ENCODE measurements at places on chromosomes 5 and 9.

- DNase-seq = no peak
Measured at GRCh38 chr5:139124774-139125520, 73.2 kb downstream of the SIL1 start.

GRCh38 chr5:35971186-35971877, 19.9 kb downstream of the UGT3A1 start:
- no peak for DNase-seq

DNA sequence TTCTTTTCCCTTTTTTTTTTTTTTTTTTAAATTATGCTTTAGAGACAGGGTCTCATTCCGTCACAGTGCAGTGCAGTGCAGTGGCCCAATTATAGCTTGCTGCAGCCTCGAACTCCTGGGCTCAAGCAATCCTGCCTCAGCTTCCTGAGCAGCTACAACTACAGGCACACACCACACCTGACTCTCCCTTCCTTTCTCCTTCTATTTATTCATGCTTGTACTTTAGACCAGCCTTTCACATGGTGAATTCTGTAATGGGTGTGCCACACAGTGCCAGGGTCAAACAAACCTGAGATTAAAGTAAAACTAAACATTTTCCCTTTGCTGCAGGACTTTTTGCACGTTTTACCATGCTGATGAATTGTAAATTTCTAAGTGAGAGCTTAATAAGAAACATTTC, 8.0 kb downstream of the SH3RF2 start:
- DNase-seq = no peak

- DNase-seq = no peak
Measured at GRCh38 chr5:66807743-66808142, 211.6 kb downstream of the MAST4 start.

DNA sequence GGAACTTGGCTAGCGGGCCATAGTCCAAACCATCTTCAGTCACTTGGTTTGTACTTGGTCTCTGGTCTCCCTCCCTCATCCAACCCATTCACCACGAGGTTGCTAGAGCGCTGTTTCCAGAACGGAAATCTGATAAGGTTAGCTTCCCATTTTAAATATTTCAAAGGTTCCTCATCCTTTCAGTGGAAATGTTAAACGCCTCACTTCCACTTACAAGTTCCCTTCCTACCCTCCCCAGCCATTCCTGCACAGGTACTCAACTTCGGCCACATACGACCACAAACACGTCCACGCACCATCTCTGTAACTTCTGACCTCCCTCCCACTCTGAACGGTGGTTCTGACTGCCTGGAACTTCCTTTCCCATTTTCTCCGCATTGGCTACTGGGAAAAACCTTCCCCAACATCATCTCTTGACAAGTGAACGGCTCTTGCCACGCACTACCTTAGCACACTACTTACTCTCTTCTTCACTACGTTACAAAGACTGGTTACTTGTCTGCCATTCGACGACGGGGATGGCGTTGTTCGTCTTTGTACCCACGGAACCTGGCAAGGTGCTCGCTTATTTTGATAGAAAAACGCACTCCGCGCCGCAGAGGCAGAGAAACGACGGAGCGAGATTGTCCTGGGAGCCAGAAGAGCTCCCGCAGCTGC, 629 bp downstream of the CCNH start:
- no peak for DNase-seq

GRCh38 chr5:153829510-153830065, 209.1 kb downstream of the FAM114A2 start:
- DNase-seq = no peak

GRCh38 chr5:10704949-10705621, 55.9 kb downstream of the DAP start:
- no peak for DNase-seq

DNA sequence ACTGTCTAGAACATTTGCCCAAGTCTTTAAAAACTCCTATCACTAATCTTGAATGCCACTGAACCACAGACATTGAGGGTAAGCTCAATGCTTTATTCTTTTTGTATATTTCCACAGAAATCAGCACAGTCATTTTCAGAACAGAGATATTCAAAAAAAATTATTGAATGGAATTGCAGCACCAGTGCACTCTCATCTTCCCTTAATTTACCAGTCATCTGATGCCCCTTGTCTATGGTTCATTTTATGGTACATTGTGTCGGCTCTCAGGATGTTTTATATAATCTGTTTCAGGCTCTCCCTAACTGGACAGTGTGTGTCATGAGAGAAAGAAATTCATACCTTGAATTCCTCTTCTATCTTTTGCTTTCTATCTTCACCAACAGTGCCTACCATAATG, 158.4 kb upstream of the NR4A3 start:
- no peak for DNase-seq

DNA sequence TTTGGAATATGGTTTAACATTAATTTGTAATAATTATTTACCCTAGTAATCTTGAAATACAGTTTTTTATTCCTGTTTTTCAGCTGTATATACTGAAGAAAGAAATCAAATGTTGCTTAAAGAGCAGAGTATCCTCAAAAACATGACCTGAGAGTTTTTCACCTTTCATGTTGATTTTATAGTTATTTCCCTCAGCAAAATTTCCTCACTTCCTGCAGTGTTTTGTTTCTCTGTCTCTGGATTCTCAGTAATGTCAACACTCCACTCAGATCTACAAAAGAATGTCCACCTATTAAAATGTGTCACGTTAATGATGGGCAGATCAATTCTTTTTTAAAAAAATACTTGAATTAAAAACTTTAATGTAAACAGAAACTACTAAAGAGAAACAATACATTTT, 398.3 kb downstream of the ANXA1 start:
- no peak for DNase-seq

DNA sequence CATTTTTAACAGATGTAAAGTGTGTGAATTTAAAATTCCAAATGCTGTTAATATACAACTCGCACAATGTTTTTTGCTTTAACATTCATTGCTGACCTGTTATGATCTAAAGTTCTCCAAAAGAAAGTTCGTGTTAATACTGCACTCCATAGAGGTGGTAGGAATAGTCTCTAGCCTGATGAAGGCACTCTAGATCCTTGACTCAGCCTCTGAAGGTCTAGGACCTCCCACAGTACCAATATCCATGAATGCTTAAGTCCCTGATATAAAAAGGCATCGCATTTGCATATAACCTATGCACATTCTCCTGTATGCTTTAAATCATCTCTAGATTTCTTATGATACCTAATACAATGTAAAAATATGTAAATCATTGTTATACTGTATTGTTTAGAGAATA, 213.6 kb downstream of the EFNA5 start:
- no peak for DNase-seq

Measured in GM12864 (cell line).